Endothelial cell (in vitro differentiated cells): ENCODE measurements at places on chromosomes 3 and 15.

- DNase-seq = no peak
- H3K36me3 ChIP-seq = peaks cover 3% of the 10 kb centered on the region
- peaks cover 9% of the 10 kb centered on the region for H3K27me3 ChIP-seq
- peaks cover 15% of the 10 kb centered on the region for H3K4me1 ChIP-seq
- H3K27ac ChIP-seq = no peak overlapping the region
Measured at GRCh38 chr15:50183112-50183794, 1.3 kb downstream of the SLC27A2 start.

GRCh38 chr3:60388731-60389130 is 862.5 kb downstream of the FHIT start:
- H3K4me1 ChIP-seq = peaks cover 8% of the 10 kb centered on the region
- no peak overlapping the region for H3K27ac ChIP-seq
- H3K36me3 ChIP-seq = no peaks in the 10 kb centered on the region
- H3K27me3 ChIP-seq = no peaks in the 10 kb centered on the region
- no peak overlapping the region for H3K4me3 ChIP-seq
- no peak for DNase-seq

DNA sequence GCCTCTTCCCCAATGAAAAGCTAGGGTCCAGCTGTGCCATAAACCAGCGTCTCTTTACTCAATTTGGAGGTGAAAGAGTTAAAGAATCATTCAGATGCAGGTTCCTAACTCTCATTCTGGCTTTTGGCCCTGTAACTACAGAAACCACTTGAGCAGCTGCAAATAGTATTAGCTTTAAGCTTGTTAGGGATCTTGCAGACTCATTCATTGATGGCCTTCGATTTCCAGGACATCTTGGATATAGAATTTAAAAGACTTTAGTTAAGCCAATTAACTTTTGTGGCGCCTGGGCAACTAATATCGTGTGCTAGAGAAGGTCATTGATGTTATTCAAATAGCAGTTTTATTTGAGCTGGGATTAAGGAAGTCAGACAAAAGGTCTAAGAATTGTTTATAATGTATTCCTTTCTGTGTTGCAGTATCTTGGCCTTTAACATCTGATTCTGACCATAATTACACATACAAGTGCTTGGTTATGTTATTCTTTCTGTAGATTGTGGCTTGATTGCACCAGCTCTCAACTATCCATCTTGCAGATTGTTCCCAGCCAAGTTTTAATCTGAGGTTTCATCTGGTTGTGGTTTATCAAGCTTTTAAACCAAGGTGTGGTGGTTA is 185.3 kb downstream of the CACNA2D3 start:
- peaks cover 4% of the 10 kb centered on the region for H3K4me1 ChIP-seq
- H3K36me3 ChIP-seq = no peaks in the 10 kb centered on the region
- no peak overlapping the region for H3K4me3 ChIP-seq
- DNase-seq = no peak
- H3K27ac ChIP-seq = no peak overlapping the region
- H3K27me3 ChIP-seq = peaks cover 7% of the 10 kb centered on the region

DNA sequence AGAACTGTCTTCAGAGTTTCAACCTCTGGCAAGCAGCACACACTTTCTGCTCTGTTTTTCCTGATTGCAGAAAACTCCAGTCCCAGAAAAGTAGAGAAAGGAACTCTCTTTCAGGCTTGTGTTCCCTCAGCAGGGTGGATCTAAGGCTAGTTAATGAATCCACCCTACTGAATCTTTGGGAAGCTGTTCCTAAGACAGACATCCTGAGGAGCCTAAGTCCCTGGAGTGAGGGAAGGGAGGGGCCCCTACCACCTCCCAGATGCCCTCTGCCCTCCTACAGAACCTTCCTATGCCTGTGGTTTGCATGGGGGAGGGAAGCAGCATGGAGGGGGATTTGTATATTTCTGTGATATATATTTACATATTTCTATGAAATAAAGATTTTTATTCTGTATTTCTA is 124.4 kb downstream of the ANO10 start:
- peaks cover 17% of the 10 kb centered on the region for H3K36me3 ChIP-seq
- no peak overlapping the region for H3K4me3 ChIP-seq
- no peak for DNase-seq

- peak overlapping the region; percentile 98 for H3K4me3 ChIP-seq
- no peak for DNase-seq
- peaks cover 19% of the 10 kb centered on the region for H3K27me3 ChIP-seq
- H3K27ac ChIP-seq = peak overlapping the region; percentile 99
- peaks cover 24% of the 10 kb centered on the region for H3K4me1 ChIP-seq
- peaks cover 23% of the 10 kb centered on the region for H3K36me3 ChIP-seq
Measured at GRCh38 chr15:84653584-84653909, 536 bp downstream of the WDR73 start.

- DNase-seq = no peak
- peaks cover 1% of the 10 kb centered on the region for H3K27me3 ChIP-seq
- H3K4me1 ChIP-seq = peaks cover 3% of the 10 kb centered on the region
- no peaks in the 10 kb centered on the region for H3K36me3 ChIP-seq
- H3K27ac ChIP-seq = no peak overlapping the region
Measured at GRCh38 chr3:25335356-25335755, 92.7 kb upstream of the RARB start.

GRCh38 chr15:29467091-29467490 is 197.5 kb upstream of the NSMCE3 start:
- no peak overlapping the region for H3K4me3 ChIP-seq
- peaks cover 3% of the 10 kb centered on the region for H3K27me3 ChIP-seq
- H3K36me3 ChIP-seq = no peaks in the 10 kb centered on the region
- no peak for DNase-seq
- H3K4me1 ChIP-seq = peaks cover 4% of the 10 kb centered on the region

DNA sequence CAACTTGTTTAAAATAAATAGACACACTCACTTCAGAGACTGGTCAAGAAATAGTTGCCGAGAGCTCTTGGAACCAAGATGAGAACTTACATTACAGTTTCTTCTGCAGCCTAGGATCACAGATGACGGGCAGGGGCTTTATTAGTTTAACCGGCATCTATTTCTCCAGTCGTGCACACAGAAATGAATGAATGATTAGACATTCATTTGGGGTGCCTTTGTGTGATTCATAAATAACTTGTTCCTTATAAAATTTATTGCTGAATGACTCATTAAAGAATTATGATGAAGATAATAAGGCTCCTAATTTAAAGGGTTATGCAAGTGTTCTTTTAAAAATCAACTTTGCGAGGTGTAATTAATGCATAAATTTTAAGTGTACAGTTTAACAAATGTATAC is 20.8 kb downstream of the NFKBIZ start:
- no peak overlapping the region for H3K27ac ChIP-seq
- H3K27me3 ChIP-seq = peaks cover 1% of the 10 kb centered on the region

DNA sequence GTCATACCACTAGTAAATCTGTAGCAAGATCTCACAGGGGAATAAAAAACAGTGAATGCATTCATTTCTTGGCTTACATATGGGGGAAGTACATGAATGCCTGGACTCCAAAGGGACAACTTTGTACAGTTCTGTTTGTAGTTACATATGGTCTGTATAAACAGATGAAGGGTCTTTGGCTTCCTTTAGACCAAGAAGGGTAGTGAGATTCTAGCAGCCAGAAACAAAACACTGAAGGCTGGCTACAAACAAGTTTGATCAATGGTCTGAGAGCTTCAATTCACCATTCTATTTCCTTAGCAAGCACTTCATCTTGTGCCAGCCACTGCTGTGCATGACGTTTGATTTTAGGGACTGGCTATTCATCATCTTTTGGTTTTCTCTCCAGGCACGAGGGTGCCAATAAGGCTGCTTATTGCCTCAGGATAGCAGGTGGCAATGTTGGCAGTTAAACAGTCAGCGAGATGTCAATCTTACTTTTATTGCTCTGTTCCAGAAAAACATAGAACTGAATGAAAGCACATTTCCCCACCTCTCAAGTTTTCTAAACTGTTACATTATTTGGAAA is 313.7 kb upstream of the COL8A1 start:
- no peaks in the 10 kb centered on the region for H3K27me3 ChIP-seq
- no peaks in the 10 kb centered on the region for H3K36me3 ChIP-seq
- no peak overlapping the region for H3K27ac ChIP-seq
- no peak for DNase-seq

DNA sequence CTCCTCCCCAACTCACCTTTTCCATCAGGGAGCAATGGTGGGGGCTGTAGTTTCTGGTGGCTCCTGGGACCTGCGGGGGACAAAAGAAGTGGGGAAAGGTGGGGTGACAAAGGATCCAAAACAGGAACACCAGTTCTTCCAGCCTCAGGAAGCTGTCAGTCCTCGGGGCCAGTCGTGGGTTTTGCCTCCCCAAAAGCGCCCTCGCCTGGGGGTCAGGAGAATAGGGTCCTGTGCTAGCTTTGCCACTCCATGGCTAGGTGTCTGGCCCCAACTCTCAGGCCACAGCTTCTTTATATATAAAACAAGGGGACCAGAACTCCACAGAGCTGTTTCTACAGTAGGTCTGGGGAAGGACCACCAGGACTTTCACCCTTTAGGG is 4.0 kb downstream of the CCDC9B start:
- no peak overlapping the region for H3K27ac ChIP-seq
- no peak overlapping the region for H3K4me3 ChIP-seq
- H3K36me3 ChIP-seq = no peaks in the 10 kb centered on the region
- peaks cover 27% of the 10 kb centered on the region for H3K4me1 ChIP-seq

- peak overlapping the region; percentile 6 for H3K4me3 ChIP-seq
- H3K4me1 ChIP-seq = peaks cover 29% of the 10 kb centered on the region
Measured at GRCh38 chr3:196788528-196788927, 48.9 kb downstream of the PAK2 start.
